Right lung (tissue), 10 donors: ENCODE measurements at places on chromosomes 7 and 10. TPM values are rescaled to one million over a fixed set of nuclear protein-coding genes. Genes with fewer than 3 reads are reported as not detected.

The AEBP1 gene
- polyA plus RNA-seq, result 67.3 TPM

The CACNA2D1 gene
- polyA plus RNA-seq, result 19.0 TPM

The DLX6 gene
- not detected for polyA plus RNA-seq

GRCh38 chr7:104039363-104039762, 49.9 kb upstream of the RELN start:
- DNase-seq, result no peak

DNA sequence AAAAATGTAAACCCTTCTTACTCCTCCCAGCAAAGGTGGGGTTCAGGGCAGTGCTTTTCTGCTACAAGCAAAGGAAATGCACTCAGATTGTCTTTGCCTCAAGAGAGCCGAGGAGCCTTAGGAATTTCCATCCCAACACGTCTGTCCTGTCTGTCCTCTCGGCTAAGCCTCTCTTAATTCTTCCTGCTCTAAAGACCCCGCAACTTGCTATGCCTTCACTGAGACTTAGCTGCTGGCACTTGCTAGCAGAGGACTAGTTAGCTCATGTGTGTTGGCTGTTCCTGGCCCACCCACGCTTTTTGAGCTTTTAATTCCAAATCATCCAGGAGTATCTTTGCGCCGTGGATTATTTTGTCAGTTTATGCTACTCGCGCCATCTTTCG, 481 bp upstream of the NPM3 start:
- DNase-seq, result no peak

- no peak for DNase-seq
These were observed 39.0 kb upstream of the AOAH start for GRCh38 chr7:36763132-36763816.

GRCh38 chr7:158658475-158658874, 46.1 kb downstream of the NCAPG2 start:
- DNase-seq, result no peak

DNA sequence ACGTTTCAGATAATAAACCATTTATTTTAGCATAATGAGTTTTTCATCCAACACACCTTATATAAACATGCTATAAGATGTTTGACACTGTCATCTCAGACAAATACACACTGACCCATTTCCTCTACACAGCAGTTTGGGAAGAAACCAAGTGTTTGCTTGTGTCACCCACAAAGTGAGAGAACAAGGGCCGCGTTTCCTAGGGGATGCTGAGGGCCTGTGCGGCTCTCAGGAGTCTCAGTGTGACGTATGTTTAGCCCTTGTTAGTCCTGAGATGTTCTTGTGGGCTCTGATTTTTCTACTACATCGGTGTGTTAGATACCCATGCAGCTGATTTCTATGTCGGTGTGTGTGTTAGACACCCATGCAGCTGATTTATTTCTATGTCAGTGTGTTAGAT, 266.3 kb downstream of the DIP2C start:
- DNase-seq, result no peak

GRCh38 chr7:139582130-139582650, 58.7 kb downstream of the CLEC2L start:
- no peak for DNase-seq

GRCh38 chr7:31129067-31129466, 77.0 kb downstream of the ADCYAP1R1 start:
- no peak for DNase-seq

GRCh38 chr10:49403363-49403762, 7.5 kb upstream of the DRGX start:
- no peak for DNase-seq

- no peak for DNase-seq
These were observed 4.3 kb downstream of the HOXA11 start for GRCh38 chr7:27180431-27181420.

DNA sequence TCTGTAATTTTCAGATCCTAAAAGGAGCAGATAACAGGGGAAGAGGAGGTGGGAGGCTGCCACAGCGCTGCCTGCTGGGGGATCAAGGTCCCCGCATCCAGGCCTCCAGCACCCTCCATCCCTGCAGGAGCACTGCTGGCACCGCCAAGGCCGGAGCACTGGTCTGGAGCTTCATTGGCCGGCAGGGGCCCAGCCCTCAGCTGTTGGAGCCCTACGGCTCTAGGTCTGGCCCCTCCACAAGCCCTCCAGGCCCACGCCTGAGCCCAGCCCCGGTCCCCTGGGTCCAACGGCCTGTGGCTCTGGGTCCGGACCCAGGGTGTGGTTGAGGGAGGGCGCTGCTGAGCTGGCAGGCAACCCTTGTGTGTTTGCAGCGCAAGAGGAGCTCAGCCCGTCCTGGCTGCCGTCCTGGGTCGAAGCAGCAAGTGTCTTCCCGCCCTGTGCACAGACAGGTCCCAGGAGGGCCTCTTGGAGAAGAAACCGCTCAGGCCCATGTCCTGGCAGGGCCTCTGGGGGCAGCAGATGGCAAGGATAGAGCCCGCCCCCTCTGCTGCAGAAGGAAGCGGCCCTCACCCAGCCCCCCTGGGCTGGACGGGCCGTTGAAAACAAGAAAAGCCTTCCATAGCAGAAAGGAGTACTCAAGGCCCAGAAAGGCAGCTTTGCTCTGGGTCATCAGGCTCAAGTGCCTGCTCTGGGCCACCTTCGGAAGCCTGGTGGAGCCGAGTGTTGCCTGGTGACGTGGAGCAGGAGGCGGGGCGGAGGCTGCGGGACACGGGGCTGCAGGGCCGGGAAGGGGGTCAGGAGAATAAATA, 54.3 kb upstream of the TNRC18 start:
- DNase-seq, result no peak

DNA sequence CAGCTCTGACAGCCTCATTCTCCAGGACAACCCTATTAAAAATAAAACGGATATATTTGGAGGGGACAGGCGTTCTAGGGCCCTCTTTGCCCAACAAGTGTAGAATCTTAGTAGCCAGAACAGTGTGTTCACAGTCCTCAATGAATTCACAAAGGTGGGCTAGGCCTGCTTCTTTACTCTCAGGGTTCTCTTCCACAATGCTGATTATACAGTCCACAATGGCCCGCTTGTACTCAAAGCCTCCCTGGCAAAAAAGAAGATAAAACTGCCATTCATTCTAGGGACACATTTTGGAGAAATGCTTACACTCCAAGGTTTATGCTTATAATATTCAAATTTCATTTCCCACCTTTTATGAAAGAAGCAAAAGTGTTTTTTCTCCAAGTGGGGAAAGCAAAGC, 62.6 kb downstream of the MEST start:
- DNase-seq, result no peak

DNA sequence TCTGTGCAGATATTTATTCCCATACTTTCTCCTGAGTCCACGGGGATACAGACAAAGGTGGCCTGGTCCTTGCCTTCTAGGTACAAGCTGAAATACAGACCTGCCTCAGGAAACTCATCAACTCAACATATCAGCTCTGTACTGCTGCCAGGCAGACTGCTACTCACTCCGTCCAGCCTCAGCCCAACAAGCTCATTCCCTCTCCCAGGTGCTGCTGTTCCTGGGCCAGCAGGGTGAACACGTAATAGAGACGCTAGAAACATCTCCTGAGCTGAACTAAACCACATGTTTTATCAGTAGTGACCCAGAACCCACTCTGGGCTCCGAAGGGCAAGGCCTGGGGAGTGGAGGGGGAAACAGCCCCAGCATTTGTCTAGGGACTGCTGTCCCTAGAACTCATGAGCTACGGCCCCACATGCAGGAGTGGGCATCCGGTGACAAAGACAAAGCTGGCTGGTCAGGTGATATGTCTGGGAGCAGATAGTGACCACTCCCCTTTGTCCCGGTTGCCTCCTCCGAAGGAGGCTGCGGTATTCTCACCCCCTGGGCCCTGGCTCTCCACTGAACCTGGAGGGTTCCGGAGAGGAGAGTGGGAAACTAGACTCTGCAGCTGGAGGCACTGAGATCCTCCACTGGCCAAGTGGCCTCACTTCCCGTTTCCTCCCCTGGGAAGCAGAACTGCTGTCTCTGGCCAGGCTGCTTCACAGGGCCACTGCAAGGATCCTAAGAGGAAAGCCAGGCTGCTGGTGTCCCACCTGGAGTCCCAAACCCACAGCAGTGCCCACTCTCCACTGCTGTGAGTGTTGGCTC, 116.1 kb downstream of the FAM53B start:
- no peak for DNase-seq

DNA sequence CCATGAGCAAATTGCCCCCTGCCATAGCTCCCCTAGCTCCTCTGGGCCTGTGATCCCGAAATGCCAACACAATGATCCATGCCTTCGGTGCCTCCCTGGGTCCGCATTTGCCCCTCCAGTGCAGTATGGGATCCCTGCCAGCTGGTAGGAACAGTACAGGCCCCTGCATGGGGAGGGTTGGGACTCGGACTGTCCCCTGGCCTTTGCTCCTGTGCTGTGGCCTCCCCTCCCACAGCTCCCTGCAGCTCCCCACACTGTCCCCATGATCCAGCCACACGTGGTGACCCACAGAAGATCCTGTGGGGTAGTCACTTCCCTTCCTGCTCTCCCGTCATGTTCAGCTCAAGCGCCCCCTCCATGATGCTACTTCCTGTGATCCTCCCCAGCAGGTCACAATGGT, 140.3 kb downstream of the MAPK8 start:
- no peak for DNase-seq
